Epithelial cell of proximal tubule (primary cell): ENCODE measurements at places on chromosomes 7 and 10.

DNA sequence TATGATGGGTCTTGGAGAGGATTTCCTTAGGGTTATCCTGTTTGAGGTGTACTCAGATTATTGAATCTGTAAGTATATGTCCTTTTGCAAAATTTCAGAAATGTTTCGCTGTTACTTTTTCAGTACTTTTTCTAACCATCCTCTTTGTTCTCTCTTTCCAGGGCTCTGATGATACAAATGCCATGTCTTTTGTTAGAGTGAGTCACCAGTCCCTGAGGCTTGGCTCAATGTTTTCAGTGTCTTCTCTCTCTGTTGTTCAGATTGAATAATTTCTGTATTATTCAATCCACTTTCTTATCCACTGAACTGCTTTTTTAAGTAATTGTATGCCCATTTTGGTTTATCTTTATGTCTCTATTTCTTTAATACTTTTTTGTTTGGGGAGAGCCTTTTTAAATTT lies 449.4 kb downstream of the TNS3 start:
- no peak for DNase-seq

DNA sequence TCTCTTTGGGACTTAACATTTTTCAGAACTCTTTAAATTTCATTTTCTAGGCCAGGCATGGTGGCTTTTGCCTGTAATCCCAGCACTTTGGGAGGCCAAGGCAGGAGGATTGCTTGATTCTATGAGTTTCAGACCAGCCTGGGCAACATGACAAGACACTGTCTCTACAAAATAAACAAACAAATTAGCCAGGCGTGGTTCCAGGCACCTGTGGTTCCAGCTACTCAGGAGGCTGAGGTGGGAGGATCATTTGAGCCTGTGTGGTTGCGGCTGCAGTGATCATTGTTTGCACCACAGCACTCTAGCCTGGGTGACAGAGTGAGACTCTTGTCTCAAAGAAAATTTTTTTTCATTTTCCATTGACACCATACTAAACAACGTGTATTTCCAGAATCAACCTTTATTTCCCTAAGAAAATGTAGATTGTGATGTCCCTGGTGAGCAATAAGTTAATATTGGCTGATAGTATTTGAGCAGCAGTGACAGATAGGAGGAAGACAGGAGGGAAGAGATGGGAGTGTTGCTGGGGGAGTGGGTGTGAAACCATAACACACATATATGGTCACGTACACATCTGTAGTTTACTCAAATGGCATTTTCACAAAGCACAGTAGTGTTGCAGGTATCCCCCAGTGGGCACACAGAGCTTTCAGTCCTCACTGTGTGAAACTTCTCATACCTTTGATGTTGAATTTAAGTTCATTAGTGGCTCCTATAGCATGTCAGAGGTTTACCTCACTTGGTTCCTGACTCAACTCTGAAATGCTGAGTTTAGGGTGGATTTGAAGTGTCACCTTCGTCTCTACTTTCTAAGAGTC lies 205.6 kb downstream of the AUTS2 start:
- DNase-seq = no peak

DNA sequence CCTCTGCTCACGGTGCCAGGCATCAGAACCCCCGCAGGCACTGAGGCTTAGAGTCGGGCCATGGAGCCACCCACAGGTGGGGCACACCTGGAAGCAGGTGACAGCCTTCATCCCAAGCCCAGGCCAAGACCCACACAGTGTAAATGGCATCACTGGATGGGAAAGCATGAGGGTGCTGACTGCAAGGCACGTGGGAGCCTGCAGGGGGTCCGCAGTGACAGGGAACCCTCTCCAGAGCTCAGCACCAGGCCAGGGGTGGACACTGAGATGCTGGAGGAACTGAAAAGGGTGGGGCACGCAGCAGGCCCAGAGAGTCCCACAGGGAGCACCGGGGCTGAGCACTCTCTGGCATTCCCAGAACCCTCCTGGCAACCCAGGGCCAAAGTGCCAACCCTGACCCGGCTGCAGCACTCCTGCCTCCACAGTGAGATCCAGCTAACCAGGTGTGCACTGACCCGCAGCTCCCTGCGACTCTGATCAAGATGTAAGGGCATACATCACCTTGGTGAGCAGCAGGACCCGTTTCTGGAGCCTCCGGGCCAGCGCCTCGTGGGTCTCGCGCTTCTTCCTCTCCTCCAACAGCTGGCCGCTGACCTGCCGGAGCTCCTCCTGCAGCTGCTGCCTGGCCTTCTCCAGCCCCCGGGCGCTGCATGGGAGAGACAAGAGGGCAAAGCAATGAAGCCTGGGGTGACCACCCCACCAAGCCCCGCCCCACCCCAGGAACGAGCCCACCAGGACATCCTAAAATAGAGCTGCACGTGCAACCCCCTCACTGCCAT lies 163.9 kb downstream of the MAD1L1 start:
- no peak for DNase-seq

DNA sequence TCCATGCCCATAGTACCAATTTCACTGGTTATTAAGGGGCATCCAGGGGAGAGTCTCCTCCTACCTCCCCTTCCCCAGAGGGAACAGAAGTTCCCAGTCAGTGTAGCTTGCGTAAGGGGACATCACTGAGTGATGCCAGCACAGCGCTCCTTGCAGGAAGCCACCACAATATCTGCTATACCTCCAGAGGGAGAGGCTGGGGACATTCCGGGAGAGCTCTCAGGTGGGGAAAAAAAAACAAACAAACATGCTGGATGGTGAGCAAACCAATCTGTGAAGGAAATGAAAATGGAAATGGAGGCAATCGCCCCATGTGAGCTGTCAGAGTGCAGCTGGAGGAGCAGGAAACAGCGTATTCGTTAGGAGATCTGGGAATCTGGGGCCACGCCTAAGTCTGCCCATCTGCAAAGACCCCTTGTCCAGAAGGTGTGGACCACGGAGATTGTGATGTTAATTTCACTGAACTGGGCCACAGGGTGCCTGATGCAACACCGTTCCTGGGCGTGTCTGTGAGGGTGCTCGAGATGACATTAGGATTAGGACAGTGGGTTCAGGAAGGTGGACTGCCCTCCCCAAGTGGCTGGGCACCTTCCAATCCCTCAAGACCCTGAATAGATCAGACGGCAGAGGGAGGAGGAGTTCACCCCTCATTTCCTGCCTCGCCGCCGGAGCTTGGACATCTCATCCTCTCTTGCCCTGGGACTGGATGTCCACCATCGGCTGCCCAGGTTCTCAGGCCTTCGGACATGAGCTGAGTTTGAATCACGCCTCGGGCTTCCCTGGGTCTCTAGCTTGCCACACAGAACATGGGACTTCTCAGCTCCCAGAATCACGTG lies 30.5 kb downstream of the GNA12 start:
- no peak for DNase-seq

- no peak for DNase-seq
These were observed 442.0 kb downstream of the GFRA1 start for GRCh38 chr10:115831016-115831415.

GRCh38 chr7:30998180-30998579 lies 34.4 kb downstream of the GHRHR start:
- DNase-seq = no peak

- no peak for DNase-seq
These were observed 69.2 kb upstream of the AHR start for GRCh38 chr7:17229228-17229627.

GRCh38 chr7:28362812-28363211 lies 49.5 kb upstream of the CREB5 start:
- no peak for DNase-seq

DNA sequence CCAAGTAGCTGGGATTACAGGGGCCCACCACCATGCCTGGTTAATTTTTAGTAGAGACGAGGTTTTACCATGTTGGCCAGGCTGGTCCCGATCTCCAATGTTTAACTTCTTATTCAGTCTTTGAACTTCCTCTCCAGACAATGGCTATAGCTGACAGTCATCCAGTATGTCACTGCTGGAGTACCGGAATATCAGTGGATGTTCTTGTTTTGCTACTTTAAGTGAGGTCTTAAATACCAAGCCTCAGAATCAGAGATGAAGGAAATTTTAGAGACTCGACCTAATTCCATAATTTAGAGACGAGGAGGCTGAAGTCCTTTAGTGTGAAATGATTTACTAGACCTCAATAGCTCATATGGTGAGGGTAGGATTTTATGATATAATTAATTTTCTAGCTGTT lies 294.8 kb upstream of the KLF6 start:
- no peak for DNase-seq

DNA sequence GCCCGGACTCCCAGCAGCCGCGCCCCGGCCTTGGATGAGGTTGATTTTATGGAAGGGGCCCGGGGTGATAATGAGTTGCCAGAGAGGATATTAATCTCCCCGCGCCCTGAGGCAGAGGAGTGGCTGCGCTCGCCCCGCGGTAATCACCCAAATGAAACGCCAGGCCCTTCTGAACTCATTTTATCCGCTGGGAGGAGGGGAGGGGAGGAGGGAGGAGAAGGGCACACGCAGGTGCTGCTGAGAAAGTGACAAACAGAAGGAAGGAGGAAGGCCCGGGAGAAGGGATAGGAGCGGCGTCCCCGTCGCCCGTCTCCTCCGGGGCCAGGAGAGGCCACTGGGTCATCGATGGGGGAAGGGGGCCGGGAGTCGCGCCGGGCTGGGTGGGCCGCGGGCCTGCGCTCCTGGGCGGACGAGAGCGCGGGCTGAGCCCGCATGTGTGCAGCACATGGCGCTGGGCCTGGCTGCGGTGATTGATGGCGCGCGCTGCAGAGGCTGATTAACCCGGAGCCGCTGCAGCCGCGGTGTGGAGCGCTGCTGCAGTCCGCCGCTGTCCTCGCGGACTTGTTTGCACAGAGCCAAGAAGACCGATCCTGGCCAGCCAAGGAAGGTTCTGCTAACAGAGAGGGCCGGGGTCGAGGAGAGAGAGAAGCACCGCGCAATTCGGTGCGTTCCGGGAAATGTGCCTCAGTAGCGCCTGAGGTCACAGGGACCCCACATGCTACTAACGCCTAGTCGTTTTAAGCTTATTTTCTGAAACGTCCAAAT lies 6.5 kb downstream of the MNX1 start:
- DNase-seq = no peak

DNA sequence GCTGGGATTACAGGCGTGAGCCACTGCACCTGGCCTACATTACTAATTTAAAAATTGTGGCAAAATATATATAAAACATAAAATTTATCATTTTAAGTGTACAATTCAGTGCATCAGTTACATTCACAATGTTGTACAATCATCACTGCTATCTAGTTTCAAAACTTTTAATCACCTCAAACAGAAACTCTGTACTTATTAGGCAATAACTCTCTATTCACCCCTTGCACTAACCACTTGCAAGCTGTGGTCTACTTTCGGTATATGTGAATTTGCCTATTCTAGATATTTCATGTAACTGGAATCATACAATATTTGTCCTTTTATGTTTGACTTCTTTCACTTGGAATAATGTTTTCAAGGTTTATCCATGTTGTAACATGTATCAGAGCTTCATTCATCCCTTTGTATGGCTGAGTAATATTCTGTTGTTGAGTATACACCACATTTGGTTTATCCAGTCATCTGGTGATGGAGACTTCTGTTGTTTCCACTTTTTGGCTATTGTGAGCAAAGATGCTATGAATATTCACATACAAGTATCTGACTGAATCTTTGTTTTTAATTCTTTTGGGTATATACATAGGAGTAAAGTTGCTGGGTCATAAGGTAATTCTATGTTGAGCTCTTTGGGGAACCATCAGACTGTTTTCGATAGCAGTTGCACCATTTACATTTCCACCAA lies 14.3 kb upstream of the ELOVL3 start:
- DNase-seq = no peak

- peak; percentile 95 for DNase-seq
These were observed 193.1 kb downstream of the COBL start for GRCh38 chr7:51123322-51124019.

DNA sequence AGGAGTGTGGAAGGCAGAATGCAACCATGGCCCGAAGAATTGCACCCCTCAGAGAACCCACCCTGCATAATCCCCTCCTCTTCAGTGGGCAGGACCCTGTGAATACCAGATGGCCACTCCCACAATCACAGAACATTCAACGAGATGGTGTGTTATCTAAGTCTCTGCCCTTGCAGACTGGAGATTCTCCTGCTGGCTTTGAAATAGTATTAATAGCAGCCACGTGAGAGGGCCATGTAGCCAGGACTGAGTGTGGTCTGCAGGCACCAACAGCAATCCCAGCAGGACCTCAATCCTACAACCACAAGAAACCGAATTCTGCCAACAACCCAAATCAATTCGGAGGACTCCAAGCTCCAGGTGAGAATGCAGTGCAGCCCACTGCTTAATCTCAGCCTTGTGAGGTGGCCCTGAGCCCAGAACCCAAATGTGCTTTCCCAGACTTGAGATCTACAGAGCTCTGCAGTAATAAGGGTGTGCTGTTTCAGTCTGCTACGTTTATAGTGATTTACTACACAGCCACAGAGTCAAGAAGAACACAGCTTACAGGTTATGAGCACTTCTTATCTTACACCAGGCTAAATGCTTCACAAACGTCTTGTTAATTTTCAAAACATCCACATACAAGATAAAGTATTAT lies 72.1 kb downstream of the VOPP1 start:
- DNase-seq = no peak

DNA sequence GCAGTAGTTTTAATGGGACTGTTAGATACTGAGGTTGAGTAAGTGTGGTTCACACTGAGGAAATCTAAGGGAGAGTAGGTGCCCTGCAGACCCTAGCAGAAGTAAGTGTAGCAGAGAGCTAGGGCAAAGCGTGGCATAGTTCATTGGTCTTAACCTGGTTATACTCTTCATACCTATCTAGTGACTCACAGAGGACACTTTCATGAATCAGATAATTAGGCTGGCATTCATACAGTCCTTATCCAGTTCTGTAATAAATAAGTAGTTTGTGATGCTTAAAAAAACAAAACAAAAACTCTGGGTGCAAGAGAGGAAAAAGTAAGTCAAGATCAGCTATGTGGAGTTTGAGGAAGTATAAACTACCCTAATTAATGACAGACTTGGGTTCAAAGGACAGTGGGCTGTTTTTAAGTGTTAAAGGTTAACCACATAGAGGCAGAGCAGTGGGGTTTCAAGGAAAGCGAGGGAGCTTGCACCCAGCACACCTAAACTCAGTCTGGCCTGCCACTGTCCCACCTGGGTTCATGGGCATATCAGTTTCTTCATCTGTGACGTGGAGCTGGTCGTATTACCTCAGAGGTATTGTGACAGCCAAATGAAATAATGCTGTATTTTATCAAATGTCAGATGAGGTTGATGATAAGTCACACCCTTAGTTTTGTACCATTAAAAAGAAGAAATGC lies 27.1 kb downstream of the LMTK2 start:
- peak; percentile 86 for DNase-seq

- DNase-seq = peak; percentile 7
These were observed 437.5 kb upstream of the MBL2 start for GRCh38 chr10:53209944-53210611.

DNA sequence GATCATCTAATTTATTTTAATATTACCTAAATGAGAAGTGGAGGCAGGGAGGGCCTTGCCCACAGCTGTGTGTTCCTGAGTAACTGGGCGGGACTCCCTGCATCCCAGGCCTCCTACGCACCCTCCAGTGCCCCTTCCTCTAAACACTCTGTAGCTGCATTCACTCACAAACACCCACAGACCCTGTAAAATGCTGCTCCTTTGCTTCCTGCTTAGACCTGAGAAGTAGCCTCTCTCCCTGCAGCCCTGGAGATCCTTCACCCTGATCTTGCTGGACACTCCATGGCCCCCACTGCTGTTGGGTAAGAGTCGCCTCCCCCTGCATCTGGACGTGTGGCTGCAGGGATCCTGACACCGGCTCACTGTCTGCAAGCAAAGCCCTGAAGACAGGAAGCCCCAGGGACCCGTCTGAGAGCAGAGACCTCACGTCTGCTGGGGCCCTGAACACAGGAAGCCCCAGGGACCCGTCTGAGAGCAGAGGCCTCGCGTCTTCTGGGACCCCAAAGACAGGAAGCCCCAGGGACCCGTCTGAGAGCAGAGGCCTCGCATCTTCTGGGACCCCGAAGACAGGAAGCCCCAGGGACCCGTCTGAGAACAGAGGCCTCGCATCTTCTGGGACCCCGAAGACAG lies 589.8 kb downstream of the DNAJB6 start:
- no peak for DNase-seq

GRCh38 chr7:135147341-135147898 lies 452 bp upstream of the TMEM140 start:
- peak; percentile 52 for DNase-seq
